ENCODE measurements at places on chromosomes 7 and 10. TPM values are rescaled to one million over a fixed set of nuclear protein-coding genes. Genes with fewer than 3 reads are reported as not detected.

The NUDT1 gene
- polyA plus RNA-seq, result 25.5 TPM

GRCh38 chr10:15296701-15297100 is 74.4 kb downstream of the FAM171A1 start:
- no peak for DNase-seq

DNA sequence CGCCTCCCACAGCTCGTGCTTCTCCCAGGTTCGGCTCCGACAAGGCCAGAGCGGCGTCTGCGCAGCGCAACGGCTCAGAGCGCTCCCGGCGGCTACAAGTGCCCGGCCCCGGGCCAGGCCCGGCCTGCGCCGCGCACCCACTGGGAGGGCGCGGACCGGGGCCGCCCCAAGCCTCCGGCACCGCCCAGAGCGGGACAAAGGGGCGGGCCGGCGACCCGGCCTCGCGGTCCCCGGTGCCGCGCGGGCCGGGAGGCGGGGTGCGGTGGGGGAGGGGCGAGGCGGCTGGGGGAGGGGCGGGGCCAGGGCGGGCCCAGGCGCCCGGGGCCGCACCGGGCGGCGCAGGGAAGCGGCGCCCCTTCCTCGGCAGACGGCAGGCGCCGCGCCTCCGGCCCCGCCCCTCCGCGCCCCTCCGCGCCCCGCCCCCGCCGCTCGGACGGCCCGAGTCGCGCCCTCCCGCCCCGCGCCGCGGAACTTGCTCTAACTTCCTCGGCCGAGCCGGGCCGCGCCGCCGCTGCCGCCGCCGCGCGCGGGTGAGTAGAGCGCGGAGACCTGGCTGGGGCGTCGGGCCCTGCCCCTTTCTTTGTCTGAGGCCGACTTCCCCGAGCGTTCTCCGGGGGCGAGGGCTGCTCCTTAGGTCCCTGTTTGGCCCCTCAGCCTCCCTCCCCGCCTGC is at the start of gene TSPAN14:
Gene TSPAN14 (plus strand): TSS at position 469 of the 671 bp plus-strand sequence. CDS start 34,924 bp downstream, outside the sequence.
- no peak for DNase-seq

- no peak for DNase-seq
These were observed 73.2 kb downstream of the AASS start for GRCh38 chr7:122070834-122071233.
